Hepatic stellate cell (primary cell): ENCODE measurements at places on chromosomes 3 and 15.

DNA sequence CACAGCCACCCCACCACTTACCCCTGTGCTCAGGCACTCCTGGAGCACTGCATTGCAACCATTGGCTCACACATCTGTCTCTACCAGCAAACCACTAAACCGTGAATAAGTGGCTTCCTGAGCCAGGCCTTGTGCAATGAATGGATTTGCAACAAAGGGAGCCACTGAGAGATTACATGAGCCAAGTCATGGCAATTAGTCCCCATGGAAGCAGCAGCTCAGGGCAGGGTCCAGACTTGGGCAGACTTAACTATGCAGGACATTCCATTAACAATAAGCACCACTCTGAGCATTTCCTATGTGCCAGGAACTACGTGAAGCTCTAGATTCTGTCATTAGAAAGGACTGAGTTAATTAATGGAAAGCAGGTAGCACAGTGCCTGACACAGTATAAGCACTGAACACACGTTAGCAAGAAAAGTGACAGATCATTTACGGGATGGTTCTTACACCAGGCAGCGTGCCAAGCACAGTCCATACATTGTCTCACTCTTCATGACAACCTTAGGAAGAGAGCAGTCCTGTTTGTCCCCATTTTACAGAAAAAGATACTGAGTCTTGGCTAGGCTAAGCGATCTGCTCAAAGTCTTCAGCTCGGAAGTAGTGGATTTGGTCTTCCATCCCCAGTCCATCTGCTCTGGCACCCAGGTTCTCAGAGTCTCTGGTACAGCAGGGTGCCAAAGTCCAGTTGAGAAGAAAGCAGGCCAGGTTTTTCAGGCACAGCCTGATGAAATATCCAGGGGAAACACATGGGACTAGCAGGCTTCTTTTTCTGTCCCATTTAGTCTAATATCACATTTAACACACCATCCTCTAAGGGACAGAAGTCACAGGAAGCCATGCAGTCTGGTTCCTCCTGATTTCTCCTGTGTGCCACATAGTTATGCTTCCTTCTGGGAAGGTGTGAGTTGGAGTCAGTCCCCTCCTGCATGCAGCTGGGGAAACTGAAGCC, 44.1 kb downstream of the LIPC start:
- no peak for DNase-seq

- peak; percentile 29 for DNase-seq
Observed at GRCh38 chr3:168047190-168047795, 48.4 kb downstream of the GOLIM4 start.

DNA sequence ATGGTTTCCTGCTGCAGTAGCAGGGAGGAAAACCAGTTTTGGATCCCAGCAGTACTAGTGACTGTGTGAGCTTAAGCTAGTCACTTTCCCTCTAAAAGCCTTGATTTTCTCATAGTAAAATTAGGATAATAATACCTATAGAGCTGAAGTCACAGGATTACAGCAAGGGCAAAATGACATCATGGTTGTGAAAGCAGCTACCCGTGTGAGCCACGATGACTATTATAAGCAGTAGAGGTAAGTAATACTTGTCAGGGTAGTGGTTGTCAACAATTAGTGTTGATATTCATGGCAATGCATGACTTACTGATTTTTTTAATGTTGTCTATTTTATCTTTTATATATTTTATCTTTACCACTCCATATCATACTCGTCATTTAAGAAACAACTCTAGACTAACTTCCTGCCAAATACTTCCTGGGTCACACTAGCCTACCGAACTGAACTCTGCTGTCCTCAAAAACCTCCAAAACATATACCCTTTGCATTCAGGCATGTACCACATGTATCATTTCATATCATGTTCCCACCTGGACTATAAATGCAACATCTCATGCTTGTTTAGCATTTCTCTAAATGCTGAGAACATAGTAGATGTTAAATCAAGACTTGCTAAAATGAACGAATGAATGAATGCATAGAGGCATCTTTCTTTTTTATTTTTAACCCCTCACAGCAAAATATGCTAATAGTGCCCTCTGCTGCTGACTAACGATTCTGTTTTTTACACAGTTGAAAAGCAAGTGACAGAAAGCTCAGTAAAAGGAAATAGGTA, 172.6 kb downstream of the P3H2 start:
- no peak for DNase-seq

- no peak for DNase-seq
Observed at GRCh38 chr3:173892547-173892946, 495.0 kb downstream of the NLGN1 start.

DNA sequence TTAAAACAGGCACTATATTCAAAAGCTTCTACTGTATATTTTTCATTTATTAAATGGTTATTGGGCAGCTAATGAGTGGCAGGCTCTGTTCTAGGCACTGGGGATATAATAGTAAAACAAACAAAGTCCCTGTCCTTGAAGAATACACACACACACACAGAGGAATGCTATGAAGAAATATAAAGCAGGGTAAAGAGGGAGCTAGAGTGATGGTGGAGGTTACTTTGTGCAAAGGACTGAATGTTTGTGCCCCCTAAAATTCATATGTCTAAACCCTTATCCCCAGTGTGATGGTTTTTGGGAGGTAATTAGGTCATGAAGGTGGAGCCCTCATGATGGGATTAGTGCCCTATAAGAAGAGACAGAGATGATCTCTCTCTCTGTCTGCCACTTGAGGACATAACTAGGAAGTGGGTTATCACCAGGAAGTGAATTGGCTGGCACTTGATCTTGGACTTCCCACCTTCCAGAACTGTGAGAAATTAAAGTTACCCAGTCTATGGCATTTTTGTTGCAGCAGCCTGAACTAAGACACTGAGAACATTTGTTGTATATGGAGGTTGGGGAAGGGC, 31.8 kb downstream of the USF3 start:
- no peak for DNase-seq

- no peak for DNase-seq
Observed at GRCh38 chr15:96699871-96700401, 369.4 kb downstream of the NR2F2 start.

DNA sequence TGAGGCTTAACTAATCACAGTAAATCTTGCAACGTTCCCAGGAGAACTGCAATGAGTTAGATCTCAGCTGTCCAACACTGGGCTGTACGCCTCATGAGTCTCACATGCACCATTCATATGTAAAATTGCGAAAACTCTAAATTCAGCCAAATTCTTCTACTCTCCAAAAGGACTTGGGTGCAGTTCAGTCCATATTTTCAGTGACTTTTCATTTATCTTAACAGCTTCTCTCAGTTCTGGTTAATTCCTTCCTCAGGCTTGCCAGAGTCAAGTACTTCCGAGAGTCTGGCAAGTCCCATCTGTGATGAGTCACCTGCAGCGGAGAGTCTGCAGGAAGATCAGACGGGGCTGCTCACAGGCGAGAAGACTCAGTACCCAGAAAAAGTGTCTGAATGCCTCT, 11.5 kb downstream of the CCDC80 start:
- DNase-seq: no peak

GRCh38 chr15:32952901-32953532, 235.2 kb downstream of the GREM1 start:
- no peak for DNase-seq
